ENCODE measurements at places on chromosomes 1 and 21. TPM values are rescaled to one million over a fixed set of nuclear protein-coding genes. Genes with fewer than 3 reads are reported as not detected.
A peak's percentile ranks its signal among the peaks of the same experiment; 100 is the strongest.

The SYT2 gene
- not detected for total RNA-seq

The KRTAP19-3 gene
- total RNA-seq, result not detected

The KRTAP7-1 gene
- not detected for total RNA-seq

The MROH7 gene
- total RNA-seq, result 22.3 TPM

The ADGRL2 gene
- total RNA-seq, result 9.4 TPM

The PDPN gene
- 44.6 TPM for total RNA-seq

The MLLT11 gene
- 0.95 TPM for total RNA-seq

The MSH4 gene
- total RNA-seq, result not detected

The TSSK3 gene
- total RNA-seq, result not detected

The DLGAP3 gene
- total RNA-seq, result not detected

The THEM5 gene
- total RNA-seq, result not detected

The APCS gene
- not detected for total RNA-seq

DNA sequence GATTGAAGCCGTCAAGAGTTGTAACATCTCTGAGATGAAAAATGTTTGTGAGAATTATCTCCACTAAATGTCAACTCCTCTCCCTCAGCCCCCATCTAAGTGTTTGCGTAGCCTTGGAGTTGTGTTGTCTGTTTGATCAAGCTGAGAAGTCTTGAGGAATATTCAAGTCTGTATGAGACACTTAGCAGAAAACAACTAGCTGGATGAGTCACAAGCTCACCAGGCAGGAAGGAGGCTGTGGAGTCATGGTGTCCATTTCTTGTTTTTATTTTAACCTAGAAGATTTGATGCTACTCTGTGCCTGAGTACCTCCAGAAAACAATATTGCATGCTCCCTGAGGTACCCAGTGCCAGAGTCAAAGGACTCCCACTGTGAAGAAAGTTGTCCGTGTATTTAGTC, 211.6 kb upstream of the PLXNA2 start:
- no peak for DNase-seq

DNA sequence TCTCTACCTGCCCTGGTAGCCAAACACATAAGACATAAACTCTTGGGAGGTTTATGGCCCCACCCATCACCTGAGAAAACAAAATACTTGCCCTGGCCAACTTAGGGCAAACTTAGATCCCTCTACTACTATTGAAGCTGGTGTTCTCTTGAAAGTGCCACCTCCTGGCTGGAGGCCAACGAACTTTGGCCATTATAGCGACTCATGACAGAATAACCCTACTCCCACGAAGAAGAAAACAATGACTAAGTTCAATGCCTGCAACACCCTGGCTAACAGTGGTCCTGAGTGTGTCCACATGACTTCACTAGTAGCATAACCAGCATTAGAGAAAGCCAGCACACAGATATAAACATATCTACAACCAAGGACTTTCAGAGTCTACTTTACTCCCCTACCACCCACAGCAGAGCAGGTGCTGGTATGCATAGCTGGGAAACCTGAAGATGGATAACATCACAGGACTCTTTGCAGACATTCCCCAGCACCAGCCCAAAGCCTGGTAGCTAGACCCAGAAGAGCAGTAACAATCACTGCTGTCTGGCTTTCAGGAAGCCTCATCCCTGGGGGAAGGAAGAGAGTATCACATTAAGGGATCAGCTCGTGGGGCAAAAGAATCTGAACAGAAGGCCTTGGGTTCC, 81.0 kb downstream of the SLC30A10 start:
- peak; percentile 65 for DNase-seq

GRCh38 chr1:41876576-41877445, 41.9 kb downstream of the HIVEP3 start:
- DNase-seq, result no peak

DNA sequence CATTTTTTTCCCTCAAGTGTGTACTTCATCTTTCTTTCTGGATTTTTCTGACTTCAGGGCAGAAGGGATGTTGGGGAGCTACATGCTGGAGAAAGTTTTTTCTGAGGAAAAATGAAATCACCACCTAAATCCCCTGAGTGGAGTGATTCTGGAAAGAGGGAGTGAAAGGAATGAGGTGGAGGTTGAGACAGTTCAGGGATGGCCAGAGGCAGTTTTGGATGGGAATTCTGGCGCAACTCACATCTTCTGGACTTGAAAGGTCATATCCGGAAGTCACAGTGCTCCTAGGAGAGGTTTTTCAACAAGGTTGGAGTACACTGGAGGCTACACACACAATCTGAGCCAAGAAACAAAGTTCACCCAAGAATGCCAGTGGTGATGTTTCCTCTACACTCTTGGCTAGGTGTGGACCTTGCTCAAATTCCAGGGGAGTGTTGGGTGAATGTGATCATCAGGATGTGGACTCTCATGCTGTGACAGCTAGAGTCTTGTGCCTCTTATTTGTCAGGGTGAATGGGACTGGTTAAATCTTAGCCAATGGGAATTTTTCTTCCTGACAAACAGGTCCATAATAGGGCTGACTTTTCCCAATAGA, 161.5 kb downstream of the HLX start:
- DNase-seq, result no peak

- DNase-seq, result no peak
Observed at GRCh38 chr1:200676829-200677228, 7.1 kb upstream of the DDX59 start.

- no peak for DNase-seq
Observed at GRCh38 chr1:15427280-15427666, 11.0 kb upstream of the CTRC start.

DNA sequence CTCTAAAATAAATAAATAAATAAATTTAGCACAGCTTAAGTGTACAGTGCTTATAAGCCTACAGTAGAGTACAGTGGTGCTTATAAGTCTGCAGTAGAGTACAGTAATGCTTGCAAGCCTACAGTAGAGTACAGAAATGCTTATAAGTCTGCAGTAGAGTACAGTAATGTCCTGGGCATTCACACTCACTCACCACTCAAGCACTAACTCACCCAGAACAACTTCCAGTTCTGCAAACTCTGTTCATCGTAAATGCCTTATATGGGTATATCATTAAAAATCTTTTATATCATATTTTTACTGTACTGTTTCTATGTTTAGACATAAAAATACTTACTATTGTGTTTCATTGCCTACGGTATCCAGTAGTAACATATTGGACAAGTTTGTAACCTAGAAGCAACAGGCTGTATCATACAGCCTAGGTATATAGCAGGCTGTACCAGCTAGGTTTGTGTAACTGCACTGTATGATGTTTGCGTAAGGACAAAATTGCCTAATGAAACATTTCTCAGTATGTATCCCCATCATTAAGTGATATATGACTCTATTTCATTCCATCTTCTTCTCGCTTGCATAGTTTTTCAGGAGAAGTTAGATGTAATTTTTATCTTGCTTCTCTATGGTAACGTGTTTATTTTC, 14.0 kb upstream of the S100B start:
- no peak for DNase-seq

DNA sequence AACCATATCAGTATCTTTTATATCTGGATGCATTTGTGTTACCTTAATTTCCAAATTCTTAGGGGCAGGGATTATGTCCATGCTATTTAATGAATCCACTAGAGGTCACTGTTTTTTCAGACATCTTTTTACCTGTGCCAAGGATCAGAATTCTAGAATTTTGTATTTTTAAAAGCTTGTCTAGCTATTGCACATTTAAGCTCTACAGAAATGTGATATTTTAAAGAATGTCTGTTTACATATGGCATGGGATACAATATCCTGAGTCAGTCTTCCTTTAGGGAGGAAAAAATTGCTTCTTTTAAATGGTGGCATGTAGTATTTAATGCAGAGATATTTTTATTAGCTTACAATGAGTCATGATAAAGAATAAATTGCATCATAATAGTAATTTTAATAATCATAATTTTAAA, 11.3 kb downstream of the RPAP2 start:
- no peak for DNase-seq

DNA sequence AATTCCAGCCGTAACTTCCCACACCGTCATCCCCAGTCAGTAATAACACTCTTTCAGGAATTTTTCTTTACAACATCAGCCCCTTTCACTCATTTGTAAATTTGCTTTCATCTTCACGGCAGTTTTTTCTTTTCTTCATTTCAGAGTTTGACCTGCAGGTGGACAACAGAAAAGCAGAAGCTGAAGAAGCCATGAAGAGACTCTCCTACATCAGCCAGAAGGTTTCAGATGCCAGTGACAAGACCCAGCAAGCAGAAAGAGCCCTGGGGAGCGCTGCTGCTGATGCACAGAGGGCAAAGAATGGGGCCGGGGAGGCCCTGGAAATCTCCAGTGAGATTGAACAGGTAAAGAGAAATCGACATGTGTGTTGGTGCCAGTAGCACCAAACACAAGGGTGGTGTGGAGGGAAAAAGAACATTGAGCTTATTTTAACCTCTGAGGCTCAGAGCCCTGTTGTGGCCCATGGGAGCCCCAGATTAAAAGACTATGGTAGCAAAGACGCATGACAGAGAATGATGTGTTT, 53.2 kb downstream of the LAMC2 start:
- DNase-seq, result no peak

DNA sequence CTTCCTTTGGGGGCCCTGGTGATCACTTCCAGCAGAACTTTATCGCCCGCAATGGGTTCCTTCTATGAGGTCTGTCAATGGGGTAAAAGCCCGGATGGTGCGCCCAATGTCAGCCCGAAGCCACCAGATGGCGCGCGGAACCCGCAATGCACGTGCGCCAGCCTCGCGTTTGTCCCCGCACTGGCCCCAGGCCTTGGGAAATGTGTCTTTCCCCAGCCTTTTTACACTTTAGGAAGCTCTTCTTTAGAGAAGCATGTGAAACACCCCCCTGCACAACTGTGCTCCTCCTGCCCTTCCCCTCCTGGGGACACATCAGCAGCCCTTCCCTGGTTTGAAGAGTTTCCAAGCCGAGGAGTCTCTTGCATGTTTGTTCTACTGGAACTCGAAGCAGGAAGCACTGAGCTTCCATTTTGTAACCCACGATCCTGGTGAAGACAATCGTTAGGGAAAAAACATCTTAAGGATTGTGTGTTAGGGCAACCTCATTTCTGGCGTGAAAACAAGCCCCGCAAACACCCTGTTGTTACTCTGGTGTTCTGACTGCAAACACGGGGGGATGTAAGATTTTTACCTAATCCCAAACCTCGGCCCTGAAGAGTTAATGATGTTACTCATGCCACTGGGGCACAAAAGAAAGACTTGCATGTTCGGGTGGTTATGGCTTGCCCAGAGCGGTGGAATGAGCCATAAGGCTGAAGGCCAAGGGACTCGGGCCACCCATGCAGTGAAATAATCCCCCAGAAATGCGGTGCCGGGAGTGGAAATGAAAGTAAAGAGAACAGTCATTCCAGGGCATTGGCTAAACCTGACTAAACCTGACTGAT, 20.4 kb upstream of the TARBP1 start:
- DNase-seq, result peak; percentile 88

DNA sequence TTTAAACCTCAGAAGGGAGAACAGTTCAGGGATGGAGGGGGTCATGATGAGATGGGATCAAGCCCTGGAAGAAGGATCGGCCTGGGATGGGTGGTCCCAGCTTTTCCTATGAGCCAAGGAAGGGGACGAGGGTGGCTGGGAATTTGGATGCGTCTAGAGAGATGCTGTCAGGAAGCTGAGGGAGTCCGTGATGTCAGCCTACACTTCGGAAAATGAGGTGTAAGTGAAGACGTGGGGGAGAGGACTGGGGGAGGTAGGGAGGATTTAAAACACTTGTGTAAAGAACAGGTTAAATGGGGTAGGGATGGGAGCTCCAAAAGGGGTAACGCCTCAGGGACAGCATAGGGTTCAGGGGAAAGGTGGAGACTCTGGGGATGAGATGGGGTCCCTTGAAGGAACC, 27.5 kb downstream of the DLGAP3 start:
- no peak for DNase-seq

All from Peyer's patch (tissue), 4 donors.